ENCODE measurements at places on chromosomes 11 and 22.
A peak's percentile ranks its signal among the peaks of the same experiment; 100 is the strongest.

DNA sequence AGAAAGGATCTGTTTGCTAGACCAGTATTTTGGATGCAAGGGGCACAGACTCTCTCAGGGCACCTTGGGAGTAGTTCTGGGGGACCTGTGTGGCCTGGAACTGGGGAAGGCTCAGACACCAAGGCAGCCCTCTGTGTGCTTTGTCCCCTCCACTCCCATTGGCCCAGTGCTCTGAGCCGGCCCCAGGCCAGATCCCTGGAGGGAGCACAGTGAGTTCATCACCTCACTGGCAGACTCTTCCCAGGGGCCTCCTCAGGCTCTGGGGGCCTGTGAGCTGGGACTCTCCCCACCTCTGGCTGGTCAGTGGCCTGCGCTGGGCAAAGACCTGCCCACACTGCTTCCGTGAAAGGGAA is 51.7 kb downstream of the CHRDL2 start:
- DNase-seq = peak; percentile 38

GRCh38 chr11:86443415-86443814 is 68.7 kb downstream of the CCDC81 start:
- DNase-seq = no peak

DNA sequence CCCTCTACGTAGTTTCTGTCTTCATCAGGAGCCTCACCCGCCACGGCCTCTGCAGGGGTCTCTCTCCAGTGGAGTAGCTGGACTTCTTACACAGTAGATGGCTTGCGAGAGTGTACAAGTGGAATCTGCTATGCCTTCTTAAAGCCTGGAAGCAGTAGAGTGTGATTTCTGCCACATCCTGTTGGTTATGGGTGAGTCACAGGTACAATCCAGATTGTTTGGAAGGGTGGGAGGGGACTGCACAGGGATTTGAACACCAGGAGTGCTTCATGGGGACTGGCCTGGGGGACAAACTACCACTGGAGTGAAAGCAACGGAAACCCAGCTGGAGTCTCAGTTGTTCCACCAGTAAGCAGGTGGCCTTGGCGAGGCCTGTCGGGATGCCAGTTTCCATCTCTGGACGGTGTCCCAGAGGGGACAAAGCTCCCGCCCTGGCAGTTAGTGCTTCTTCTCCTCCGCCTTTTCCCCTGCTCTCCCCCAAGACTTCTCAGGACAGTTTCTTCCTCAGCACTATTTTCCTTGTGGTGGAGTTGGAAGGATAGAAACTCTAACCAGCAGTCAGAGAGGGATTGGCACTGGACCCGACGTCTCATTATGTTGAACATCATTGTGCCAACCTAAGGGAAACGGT is 85.0 kb upstream of the RCN1 start:
- no peak for DNase-seq

GRCh38 chr22:29782061-29782845 is 15.1 kb downstream of the UQCR10 start:
- no peak for DNase-seq

DNA sequence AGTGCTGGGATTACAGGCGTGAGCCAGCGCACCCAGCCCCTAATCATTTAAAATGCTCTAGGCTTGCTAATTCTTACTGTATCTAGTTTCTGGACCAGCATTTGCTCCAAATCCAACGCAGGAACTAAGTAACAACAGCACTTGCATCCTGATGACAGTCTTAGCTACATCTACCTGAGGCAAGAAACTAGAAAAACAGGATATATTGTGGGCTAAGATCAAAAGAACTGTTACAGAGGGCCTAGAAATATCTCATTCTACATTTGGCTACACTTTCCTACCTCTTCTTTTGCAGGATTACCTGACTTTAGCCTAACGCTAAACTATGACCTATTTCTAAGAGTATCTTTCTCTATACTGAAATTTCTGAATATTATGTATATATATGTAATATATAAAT is 7.8 kb downstream of the DCDC1 start:
- DNase-seq = no peak

- DNase-seq = no peak
Observed at GRCh38 chr11:56910046-56910773, 78.5 kb upstream of the OR5AK2 start.

- DNase-seq = peak; percentile 98
Observed at GRCh38 chr22:42090596-42091454, at the start of gene NDUFA6. TSS of gene NDUFA6 (minus strand) at chr22:42090772. CDS start at chr22:42090744, 28 bp downstream.

DNA sequence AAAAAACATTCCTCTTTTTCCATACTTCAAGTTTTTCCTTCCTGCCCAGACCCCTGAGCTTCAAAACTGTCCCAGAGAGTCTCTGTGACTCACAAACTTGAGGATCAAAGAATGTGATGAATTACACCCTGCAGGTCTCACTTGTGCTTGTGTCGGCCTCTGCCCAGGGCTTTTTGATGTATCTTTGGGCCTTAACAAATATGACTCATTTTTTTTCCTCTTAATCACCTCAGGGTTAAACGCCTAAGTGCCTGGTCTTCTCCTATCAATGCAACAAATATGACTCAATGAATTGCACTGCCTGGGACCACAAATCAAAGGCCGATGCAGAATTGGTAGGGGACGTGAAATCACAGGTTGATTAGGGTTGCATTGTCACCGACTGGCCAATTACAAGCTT is 267.7 kb downstream of the LARGE1 start:
- DNase-seq = no peak

DNA sequence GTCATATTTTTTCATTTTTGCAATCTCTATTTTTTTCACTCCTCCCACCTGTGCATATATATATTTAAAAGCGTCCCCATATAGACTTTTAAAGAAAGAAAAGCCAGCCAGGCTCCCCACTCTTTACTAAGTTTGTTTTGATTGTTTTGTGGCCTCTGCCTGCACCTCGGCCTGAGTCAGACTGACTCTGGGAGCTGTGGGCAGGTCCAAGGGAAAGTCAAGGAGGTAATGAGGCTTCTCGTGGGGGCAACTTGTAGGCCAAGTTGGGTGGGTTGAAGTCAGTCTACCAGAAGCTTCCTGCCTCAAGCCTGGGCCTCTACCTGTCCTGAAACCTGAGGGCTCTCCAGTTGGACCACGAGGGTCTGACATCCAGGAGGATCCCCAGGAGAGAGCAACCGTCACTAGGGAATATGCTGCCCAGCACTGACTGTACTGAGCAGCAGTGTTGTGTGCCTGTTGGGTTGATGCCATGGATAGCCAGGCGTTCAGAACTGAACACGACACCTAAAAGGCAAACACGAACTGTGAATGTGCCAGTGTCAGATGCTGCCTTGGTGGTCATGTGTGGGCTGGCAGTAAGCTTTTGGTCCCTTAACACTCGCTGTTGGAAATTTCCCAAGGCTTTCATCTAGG is 58.8 kb downstream of the BMAL1 start:
- DNase-seq = no peak

DNA sequence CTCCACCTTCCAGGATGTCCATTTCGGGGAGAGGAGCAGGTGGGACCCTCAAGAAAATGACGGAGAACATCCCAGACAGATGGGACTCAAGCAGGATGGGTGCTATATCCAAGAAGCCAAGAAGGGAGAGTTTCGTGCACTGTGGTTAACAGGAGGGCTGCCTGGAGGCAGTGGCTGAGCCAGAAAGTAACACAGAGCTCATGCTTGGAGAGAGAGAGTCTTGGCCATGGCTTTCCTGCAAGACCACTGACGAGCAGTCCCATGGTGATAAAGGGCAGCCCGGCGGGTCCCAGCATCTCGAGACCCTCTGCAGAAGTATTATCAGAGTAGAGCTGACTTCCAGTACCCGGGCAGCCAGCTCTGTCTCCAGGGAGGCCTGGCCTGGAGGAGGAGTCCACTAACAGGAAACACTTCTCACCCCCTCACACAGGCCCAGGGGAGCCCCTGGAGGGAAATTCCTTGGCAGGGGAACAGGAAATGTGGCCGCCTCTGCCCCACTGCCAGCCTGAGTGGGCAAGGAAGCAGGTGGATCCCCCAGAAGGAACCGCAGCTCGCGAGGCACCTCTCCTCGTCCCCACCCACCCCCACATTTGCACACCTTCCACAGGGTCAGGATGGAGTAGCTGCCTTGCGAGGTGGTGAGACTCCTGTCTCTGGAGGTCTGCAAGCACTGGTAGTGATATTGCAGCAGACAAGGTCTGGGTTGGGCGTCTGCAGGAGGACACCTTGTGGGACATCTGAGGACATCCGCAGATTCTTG is 32.2 kb downstream of the CYTH4 start:
- DNase-seq = no peak

GRCh38 chr11:16126362-16126761 is 230.0 kb downstream of the SOX6 start:
- DNase-seq = no peak

- no peak for DNase-seq
Observed at GRCh38 chr11:3226846-3227567, 5.2 kb downstream of the MRGPRE start.

- DNase-seq = peak; percentile 56
Observed at GRCh38 chr22:21443057-21443734, 24.0 kb upstream of the TMEM191C start.

- DNase-seq = no peak
Observed at GRCh38 chr11:20000351-20001134, 159.7 kb downstream of the DBX1 start.

DNA sequence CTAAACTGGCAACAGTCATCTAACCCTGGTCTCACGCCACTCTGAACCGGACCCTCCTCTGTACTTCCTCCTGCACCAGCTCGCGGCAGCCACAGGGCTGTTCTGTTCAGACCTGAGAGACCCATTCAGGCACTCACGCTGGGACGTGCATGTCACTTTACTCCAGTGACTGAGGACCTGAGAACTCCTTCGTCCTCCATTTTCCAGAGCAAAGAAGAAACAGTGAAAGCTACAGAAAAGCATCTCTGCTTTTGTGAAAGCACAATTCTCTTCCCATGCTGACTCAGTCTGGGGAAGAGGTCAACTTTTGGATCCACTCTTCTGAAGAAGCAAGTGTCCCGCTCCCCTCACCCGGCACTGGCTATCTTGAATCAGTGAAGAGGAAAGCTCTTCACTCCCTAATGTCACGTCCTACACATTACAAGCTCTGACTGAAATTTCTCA is 24.5 kb downstream of the PISD start:
- DNase-seq = peak; percentile 40

DNA sequence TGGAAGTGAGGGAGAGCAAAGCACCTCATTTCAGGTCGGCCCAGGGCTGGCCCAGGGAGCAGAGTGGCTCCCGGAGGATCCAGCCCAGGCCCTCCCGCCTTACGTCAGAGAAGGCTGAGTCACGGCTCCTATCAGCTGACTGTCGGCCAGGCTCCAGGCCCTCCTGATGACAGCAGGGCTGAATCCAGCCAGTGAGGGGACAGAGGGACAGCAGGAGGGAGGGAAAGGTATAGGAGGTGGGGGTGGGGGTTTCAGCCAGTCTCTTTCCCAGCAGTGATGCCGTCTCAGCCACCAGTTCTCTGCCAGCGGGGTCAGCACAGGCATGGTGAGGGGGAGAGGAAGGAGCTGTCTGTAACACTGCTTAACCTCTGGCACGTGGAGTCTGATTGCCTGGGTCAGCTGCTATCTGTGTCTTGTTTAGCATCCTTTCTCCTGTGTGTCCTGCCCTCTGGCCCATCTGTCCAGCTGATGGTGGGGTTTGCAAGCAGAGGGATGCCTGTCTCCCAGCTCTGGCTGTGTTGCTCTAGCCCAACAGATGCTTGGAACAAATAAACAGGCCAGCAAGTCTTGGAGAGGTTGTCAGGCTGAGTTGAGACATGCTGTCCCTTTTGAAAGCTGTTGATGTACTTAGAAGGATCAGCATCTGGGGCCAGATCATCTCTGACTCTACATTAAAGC is 74.0 kb downstream of the ADAMTS15 start:
- peak; percentile 76 for DNase-seq

- DNase-seq = no peak
Observed at GRCh38 chr11:79066456-79067351, 374.1 kb downstream of the TENM4 start.

- no peak for DNase-seq
Observed at GRCh38 chr11:6544921-6545850, 48.1 kb downstream of the DNHD1 start.

DNA sequence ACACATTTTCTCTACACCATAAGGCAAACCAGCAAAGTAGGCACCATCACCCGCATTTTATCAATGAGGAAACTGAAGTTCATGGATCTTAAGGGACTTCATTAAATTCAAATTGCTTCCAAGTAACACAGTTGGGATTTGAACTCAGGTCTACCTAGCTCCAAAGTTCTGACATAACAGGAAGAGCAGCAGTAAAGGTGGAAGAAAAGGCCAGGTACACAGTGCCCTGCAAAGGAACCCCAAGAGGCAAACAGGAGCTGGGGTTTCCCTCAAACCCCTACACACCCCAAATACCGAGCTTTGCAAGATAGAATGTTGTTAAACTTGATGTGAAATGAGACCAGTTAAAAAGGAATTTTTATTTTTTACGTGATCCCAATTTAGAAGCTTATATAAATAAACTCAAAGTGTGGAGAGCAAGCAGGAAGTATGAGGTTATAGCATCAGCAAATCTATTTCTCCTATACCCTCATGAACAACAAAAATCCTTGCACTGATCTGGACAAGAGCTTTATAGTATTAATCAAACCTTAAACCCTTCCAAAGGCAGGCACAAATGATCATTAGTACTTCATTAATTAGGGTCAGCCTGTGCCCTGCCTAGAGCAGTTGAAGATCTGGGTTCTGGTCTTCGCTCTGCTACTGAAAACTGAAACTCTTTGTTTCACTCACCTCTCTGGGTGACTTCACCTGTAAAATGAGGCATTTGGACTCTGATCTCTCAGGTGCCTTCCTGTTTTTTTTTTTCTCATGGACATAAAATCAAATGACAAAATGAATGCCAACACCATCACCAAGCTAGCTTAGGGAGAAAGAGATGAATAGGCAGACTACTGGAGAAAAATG is 36.5 kb downstream of the SYTL2 start:
- no peak for DNase-seq

DNA sequence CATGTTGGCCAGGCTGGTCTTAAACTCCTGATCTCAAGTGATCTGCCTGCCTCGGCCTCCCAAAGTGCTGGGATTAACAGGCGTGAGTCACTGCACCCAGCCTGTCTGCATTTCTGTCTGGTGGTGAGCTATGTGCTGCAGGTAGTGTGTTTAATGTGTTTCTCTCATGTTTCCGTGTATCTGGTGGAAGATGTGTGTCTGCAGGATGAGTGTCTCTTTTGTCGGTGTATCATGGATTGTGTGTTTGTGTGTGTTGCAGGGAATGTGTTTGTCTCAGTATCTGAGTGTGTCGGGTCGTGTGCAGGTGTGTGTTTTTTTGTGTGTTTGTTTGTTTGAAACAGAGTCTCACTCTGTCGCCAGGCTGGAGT is 16.1 kb downstream of the SCARF2 start:
- DNase-seq = no peak

Measured in left forelimb (tissue), 1 donor.